GM12864 (cell line): ENCODE measurements at places on chromosomes 2 and 18.

- DNase-seq, result no peak
These were observed 9.9 kb downstream of the DYSF start for GRCh38 chr2:71463342-71463654.

DNA sequence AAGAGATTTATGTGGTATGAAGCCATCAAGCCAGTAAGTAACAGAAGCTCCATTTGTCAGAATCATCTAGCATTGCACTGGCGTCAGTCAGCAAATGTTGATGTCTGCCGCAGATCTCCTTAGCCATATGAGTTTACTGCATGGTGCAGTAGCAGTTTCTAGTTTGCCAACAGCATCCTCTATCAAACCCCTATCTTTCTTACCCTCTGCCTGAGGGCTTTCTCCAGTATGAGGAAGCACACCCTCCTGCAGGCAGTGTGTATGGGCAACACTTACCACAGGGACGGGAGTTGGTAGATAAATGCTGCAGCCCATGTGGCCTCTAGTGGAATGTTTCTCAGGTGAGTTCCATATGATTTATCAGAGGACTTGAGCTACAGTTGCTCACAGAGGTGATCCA, 63.7 kb downstream of the EFEMP1 start:
- DNase-seq, result no peak

DNA sequence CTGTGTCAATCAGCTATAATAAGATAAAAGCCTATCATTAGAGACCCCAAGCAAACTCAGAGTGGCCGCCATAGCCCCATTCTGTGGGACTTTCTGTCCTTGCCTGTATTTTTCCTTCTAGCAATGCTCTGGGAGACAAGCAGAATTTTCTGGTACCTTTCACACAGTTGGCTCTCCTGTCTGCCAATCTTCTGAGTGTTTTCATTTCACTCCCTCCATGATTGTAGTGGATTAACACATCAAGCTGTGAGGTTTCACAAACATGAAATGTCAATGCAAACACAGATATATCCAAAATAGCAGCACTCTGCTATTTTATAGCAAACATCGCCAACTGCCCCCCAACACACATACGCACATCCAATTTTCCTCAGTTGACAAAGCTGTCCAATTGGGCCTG, 64.9 kb downstream of the C1D start:
- DNase-seq, result no peak

DNA sequence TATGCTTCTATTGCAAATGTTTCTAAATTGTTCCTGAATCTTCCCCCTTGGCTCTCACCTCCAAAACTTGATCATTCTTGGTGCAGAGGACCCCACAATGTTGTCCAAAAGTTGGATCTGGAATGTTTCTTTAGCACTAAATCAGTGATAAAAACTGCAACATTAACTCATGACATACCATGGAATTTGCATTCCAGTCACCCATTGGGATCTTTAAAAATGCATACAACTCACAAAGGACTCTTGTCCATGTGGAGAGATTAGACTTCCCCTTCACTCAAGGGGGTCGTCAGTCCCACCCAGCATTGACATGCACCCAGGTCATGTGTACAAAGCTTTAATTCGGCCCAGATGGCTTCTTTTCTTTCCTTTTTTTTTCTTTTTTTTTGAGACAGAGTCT, 169.3 kb downstream of the SETBP1 start:
- no peak for DNase-seq

GRCh38 chr2:65062843-65063825, 6.9 kb downstream of the CEP68 start:
- no peak for DNase-seq

DNA sequence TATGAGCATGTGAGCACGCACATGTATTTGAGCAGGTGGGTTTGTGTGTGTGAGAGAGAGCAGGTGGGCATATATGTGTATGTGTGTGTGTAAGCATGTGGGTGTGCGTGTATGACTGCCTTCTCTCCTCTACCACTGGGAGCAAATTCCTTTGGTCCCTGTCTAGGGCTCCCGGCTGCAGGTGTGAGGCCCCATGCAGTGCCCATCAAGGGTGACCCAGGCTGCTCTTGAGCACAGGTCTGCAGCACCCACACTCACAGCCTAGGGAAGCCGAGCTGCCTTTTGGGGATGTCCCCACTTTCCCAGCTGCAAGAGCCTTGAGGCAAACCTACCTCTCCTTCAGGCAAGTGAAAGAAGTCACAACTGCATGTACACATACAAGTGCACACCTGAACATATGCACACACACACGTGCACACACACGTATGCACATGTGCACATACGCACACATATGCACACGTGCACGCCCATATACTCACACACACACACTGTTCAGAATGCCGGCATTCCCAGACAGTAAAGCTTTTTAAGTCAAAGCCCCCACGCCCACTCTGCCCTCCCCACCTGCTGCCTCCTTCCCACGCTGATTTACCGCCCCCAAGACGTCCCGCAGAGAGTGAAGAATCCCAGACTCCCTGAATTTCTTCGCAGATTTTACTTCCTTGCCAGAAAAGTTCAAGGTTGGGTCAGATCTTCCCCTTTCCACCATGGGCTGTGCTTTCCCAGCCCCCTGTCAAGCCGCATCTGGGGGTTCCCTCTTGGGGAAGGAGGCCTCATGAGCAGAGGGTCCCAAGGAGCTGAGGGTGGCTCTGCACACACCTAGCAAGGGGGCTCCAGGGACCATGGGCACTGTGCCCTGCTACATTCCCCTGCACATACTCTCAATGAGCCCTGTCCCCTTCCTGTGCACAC, 170.6 kb downstream of the TWIST2 start:
- no peak for DNase-seq

GRCh38 chr2:151638990-151639389, 95.3 kb downstream of the NEB start:
- DNase-seq, result no peak

DNA sequence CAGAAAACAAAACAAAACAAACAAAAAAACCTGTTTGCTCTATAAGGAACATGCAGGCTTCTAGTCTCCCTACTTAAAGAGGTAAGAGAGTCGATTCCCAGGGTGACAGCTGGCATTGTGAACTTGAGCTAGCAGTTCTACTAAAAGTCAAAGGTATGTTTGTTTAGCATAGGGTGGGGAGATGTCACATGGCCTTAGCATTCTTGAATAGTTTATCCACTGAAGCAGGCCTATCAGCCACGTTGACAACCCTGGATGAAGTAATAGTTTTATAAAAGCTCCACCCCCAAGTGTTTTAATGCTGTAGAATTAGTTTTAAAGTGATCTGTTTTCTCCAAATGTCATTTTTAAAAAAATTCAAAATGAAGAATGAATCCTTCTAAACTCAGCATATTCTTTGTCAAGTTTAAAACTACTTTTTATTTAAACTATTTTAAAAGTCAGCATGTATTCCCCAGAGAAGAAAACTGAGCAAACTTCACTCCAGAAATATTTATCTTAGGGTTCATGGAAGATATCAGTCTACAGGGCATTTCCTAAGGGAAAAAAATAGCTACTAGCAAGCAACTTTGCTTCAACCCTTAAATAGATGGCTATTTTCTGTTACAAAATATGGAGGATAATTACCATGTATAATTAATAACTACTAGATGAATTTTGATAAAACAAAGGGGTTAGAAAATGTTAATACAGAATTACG, 1.7 kb downstream of the MYOM1 start:
- DNase-seq, result no peak

DNA sequence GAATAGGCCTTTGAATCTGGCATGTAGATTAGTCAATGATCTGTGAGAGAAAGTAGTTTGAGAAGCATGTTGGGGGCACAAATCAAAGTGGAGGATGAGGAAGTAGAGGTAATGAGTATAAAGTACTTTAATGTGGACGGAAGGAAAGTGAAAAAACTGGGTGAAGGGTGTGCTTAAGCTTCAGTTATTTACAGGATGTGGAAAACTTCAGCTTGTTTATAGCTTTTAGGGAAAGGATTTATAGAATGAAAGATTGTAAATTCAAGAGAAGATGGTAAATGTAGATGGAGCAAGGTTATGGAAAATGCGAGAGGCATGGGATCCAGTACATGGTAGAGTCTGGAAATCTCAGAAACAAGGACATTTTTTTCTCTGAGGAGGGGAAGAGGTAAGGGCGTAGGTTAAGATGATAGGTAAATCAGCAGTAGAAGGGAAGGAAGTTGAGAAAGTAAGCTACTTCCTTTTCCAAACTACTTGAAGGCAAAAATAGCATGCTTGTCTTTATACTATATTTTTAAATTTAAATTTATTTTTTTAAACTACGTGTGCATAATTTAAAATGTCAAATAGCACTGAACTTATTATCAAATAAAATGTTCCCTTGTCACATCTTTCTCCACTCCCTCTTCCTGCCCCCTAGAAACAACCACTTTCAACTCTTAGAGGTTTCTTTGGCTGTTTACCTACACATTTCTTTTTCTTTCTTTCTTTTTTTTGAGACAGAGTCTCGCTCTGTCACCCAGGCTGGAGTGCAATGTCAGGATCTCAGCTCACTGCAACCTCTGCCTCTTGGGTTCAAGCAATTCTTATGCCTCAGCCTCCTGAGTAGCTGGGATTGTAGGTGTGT, 8.5 kb downstream of the FAM117B start:
- no peak for DNase-seq

GRCh38 chr18:31206787-31207381, 44.2 kb upstream of the DSC1 start:
- peak; percentile 54 for DNase-seq
